Left renal pelvis (tissue), 4 donors: ENCODE measurements at places on chromosomes 2 and 18. TPM values are rescaled to one million over a fixed set of nuclear protein-coding genes. Genes with fewer than 3 reads are reported as not detected.

DNA sequence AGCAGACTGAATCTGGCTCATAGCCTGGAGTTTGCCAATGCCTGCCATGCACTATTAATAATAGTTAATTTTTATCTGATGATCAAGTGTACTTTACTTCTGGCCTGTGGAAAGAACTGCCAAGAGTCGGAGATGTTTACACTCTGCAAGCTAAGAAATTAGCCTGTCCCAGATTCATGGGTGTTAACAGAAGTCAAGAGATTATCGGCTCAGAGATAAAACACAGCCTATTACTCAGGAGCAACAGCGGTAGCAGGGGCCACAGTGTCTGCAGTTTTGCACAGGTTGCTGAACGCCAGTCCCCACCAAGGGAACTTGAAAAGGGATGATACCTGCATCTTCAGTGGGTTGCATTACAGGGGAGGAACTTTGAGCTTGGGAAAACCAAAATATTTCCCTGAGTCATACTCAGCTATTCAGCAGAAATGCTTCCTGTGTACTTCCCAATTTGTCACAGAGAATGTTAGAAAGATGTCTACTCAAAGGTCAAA is 4.3 kb upstream of the ADI1 start:
- no peak for DNase-seq

- no peak for DNase-seq
Observed at GRCh38 chr18:30096796-30097195, 945.7 kb downstream of the DSC3 start.

DNA sequence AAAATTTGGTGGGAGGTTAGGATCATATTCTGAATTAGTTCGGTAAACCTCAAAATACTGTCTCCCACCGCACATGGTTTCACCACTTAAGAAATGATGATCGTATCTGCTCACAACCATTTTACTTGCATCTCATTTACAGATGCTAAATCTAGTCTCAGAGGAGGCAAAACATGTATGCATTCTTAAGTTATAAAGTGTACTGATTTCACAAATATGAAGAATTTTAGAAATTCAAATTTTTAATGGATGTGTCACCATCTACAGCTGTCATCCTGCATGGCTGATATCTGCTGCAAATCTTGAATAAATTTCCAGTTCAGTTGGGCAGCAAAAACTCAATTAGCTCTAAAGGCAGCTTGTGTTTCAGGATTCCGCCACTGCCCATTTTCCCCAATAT is 243.3 kb upstream of the KCNJ3 start:
- no peak for DNase-seq

DNA sequence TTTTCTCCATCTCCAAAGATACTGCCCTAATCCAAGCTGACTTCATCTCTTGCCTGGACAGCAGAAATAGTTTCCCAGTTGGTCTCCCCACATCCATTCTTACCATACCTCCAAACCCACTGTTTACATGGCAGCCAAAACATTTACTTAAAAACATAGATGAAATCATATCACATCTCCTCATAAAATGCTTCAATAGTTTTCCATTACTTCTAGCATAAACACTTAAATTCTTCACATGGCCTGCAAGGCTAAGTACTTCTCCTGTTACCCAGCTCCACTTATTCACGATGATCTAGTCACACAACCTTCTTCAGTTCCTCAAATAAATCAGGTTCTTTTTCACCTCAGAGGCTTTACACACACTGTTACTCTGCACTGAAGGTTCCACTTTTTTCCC is 185.8 kb upstream of the ACVR2A start:
- DNase-seq = no peak

- DNase-seq = no peak
Observed at GRCh38 chr2:146123714-146124113, 1603.8 kb upstream of the ZEB2 start.

- no peak for DNase-seq
Observed at GRCh38 chr2:171271971-171272436, 111.3 kb upstream of the TLK1 start.

- DNase-seq = no peak
Observed at GRCh38 chr2:172777431-172777830, 41.8 kb downstream of the RAPGEF4 start.

GRCh38 chr2:143787674-143788073 is 658.5 kb downstream of the ARHGAP15 start:
- DNase-seq = no peak

GRCh38 chr2:134206031-134206430 is 47.8 kb upstream of the MGAT5 start:
- DNase-seq = no peak

- no peak for DNase-seq
Observed at GRCh38 chr2:205998583-205998982, 87.4 kb downstream of the INO80D start.

- DNase-seq = no peak
Observed at GRCh38 chr2:12288048-12288447, 428.7 kb upstream of the TRIB2 start.

DNA sequence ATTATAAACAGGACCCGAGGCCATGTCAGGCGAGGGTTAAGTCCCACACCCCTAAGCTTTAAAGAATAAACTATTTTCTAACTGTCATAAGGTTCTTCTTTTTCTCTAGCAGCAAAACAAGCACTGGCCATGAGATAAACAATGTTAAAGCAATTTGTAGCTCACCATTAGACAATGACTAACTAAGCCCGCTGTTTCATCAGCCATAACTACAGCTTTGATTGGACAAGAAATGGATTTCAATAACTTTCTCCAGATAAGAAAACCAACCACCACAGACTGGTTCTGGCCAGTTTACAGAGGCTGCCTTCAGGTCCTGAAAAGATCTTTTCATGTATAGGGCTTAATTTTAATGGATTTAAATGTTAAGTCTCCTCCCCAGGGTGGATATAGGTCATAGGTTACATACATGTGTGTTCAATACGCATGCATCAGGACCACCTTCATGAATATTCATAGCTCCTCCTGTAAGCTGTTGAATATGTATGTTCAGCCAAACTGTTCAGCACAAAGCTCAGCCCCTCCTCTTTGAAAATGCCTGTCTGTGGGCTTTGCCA is 108.7 kb upstream of the RAB6C start:
- no peak for DNase-seq

DNA sequence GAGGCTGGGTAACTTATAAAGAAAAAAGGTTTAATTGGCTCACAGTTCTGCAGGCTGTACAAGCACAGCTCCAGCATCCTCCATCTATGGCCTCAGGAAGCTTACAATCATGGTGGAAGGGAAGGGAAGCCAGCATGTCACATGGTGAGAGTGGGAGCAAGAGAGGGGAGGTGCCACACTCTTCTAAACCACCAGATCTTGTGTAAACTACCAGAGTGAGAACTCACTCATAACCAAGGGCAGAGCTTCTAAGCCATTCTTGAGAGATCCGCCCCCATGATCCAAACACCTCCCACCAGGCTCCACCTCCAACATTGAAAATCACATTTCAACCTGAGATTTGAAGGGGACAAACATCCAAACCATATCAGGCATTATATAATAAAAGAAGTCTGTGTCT is 121.6 kb upstream of the CDC42EP3 start:
- no peak for DNase-seq

GRCh38 chr2:148906124-148906523 is 31.1 kb downstream of the KIF5C start:
- DNase-seq = no peak

DNA sequence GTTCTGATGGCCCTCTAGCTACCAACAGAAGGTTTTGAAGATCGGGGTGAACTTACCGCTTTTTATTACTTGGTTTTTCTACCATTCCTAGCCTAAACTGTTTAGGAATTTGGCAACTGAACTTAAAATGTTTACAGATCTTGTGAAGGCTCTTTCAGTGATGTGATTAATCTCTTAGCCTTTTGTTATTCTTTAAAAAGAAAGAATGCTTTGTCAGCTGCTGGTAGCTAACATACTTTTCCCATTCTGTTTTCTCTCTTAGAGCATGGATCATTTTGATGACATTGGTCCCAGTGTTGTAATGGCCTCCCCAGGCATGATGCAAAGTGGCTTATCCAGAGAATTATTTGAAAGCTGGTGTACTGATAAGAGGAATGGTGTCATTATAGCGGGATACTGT is 18.1 kb downstream of the CPSF3 start:
- DNase-seq = no peak

- DNase-seq = no peak
Observed at GRCh38 chr2:223439786-223440185, 162.4 kb downstream of the SCG2 start.

DNA sequence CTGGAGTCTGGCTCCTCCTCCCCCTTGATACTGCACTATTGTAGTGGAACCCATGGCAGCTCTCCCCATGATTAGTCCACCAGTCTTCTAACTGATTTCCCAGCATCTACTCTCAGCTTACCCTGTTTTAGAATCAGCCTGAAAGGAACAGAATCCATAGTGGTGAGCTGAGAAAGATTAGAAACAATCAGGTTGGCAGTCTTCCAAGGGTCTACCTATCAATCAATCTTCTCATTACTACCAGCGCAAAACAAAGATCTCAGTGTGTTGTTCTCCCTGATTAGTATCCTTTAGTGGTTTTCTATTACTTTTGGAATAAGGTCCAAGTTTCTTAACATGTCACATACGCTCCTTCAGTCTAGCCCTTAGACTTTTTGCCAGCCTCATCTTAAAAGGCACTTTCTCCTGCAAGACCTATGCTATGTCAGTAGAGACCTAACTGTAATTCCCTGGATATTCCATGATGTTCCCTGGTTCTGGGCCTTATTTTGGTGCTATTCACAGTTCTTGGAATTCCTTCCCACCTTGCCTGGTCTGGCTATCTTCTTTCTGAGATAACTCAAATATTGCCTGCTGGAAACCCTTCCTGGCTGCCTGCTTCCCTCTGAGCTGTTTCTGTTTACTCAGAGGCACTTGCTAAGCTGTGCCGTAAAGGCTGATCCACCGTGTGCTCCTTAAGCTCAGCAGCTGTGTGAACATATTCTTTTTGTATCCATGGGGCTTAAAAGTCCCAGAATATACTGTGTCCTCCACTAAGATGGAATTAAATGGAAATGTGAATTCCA is 32.6 kb downstream of the LAMA3 start:
- no peak for DNase-seq

DNA sequence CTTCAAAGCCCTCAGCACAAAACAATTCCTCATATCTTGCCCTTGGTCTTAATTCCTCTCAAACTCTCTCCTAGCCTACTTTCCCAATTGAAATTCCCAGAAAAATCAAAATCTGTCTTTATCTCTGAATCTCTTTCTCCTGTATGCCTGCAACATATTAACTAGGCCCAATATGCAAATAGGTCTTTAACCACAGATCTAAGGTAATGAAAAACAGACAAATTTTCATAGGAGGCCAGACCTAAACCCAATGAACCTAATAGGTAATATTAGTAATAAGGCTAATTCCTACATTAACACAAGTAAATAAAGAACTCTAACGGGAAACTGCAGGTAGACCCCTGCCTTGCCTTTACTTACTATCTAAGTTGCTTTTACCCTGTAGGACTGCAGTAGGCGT is 41.4 kb downstream of the WDR33 start:
- no peak for DNase-seq

DNA sequence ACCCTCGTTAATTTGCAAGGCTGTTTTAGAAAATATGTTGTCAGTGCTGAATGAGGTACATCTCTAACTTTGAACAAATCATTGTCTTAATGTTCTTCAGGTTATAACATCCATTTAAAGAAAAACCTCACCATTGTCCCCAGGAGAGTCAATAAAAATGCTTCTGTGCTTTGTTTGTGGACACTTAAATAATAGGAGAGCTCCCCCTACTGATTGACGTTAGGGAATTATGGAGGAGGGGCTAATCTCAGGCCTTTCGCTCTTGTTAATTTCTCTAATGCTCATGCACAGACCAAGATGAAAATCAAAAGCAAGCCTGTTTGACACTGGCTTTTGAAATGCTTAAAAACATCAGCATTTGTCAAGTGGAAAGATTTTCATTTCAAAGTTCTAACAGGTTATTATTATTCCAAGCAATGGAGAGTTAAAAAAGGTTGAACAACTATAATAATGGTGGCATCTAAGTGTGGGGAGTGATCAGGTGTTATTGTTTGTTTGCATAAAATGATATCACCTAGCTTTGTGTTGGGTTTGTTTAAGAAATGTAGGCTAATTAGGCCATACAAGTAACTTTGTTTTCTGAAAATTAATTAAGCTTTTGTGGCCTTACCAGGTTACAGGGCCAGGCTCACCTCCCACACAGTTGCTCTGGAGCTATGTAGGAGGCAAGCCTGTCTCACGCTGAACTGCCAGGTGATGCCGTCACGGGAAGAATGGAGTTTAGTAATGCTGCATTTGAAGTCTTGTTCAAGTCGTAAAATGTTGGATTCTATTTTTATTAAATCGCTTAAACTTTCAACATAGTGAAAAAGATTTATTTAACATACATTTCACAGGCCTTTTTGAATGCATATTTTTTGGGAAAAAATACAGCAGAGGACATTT is 51.7 kb upstream of the SMIM21 start:
- peak; percentile 46 for DNase-seq

The DNAH7 gene
- 9.1 TPM for polyA plus RNA-seq

The HMSD gene
- 1.1 TPM for polyA plus RNA-seq

The MAPK4 gene
- polyA plus RNA-seq = 8.4 TPM

The CYP20A1 gene
- 20.0 TPM for polyA plus RNA-seq

The SKA1 gene
- polyA plus RNA-seq = 8.4 TPM

The CKAP2L gene
- 15.1 TPM for polyA plus RNA-seq
